EL (cell line): ENCODE measurements at places on chromosomes 7 and 10.
A peak's percentile ranks its signal among the peaks of the same experiment; 100 is the strongest.

DNA sequence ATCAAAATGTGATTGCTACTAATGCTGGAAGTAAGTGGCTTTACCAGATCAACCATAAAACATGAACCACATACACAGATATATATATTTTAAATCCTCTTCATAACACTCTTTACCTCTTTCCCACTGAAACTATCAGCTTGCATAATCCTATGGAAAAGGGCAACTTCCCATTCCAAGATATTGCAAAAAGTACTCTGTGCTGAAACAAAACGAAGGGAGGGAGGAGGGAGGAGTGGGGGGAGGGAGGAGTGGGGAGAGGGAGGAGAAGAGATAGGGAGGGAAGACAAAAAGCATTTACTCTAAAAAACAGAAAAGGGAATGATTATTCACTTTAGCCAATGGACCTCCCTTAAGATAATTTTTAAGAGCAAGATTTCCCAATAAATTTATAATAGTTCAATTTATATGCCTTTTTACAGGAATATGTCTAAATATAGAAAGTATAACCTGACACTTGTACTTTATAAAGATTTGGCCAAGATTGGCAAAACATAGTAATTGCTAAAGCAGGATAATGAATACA is 344.8 kb upstream of the NFE2L3 start:
- no peak for DNase-seq

GRCh38 chr7:126715076-126715475 is 537.7 kb downstream of the GRM8 start:
- no peak for DNase-seq

GRCh38 chr10:131686781-131687420 is 213.9 kb upstream of the PPP2R2D start:
- no peak for DNase-seq

- DNase-seq, result no peak
Measured at GRCh38 chr7:46542076-46542475, 621.0 kb upstream of the IGFBP3 start.

DNA sequence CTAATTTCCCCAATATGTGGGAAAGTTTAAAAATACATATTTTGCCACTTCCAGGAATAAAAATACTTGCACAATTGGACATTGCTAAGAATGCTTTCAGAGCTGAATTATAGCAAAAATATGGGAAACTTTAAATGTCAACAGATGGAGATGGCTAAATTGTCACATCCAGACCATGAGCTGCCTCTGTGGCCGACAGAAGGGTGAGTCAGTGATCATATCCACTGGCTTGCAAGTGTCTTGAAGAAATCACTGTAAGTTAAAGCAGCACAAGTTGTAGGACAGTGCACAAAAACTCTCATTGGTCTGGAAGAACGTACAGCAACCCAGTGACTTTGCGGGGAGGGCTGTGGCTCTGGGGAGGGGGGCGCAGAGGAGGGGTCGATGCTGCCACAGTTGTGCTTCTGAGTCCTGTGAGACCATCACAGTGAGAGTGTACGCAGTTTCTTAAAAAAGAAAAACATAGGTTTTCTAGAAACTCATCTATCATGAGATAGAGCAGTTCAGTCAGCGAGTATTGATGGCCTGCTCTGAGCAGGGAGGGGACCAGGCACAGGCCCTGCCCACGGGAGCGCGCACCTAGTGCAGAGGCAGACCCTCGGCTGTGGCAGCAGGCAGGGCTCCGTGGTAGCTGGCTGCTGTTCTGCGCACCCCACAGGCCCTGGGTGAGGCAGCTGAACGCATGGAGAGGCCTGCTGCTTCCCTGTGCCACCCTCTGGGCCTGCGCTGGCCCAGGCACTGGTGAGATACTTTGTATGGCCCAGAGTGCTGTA is 25.5 kb downstream of the LRRC27 start:
- no peak for DNase-seq

DNA sequence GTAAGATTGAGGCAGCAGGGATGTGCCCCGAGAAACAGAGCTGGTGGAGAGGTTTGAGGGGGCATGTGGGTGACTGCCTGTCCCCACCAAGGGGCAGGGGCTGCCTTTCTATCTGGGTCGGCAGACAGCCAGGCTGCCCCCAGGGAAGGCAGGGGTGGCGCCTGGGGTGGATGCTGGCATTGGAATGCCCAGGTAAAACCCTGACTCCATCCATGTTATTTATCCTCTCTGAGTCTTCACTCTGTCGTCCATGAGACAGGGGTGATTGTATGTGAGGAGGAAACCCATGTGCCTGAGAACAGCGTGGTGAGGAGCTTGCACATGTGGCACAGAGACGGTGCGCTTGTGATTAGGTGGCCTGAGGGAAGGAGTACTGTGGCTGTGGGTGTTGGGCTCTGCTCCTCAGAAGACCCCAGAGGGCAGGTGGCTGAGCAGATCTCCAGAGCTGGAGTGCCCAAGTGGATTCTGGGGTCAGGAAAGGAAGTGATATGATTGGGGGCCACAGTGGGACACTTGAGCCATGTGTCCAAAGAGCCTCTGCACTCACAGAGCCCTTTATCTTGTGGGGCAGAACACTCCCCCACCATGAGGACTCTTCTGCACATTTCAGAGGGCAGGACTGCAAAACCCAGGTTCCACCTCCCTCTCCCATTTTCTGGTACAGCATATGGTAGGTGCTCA is 100.4 kb upstream of the RET start:
- DNase-seq, result no peak

DNA sequence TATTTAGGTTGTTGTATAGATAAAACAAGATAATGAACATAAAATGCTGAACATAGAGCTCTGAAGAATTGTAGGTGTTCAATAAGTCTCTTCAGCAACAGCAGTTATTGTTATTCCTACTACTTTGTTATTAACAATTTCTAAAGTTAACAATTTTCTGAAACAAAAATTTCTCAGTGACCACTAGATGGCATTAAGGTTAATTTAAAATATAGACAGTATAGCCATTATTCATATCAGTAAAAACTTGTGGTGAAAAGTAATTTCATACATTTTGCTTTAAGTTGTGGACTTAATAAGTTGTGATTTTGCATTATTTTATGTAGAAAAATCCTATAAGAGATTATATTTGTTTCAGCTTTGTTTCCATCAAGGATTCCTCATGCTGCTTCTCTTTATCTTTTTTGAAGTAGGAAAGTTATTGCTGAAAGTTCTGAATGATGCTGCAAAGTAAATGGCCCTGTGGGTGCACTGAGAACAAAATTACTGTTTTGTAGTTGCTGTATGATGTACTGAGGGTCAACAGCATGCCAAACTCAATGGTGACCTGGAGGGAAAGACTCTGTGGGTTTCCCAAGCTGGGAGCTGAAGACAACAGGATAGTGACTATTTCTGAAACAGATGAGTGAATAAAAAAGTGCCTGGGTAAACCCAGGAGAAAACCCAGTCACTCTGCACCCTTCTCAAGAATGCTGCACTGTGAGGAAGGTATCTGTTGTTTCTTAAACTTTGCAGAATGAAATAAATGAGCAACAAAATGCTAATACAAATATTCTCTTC is 253.6 kb downstream of the KIF20B start:
- no peak for DNase-seq

DNA sequence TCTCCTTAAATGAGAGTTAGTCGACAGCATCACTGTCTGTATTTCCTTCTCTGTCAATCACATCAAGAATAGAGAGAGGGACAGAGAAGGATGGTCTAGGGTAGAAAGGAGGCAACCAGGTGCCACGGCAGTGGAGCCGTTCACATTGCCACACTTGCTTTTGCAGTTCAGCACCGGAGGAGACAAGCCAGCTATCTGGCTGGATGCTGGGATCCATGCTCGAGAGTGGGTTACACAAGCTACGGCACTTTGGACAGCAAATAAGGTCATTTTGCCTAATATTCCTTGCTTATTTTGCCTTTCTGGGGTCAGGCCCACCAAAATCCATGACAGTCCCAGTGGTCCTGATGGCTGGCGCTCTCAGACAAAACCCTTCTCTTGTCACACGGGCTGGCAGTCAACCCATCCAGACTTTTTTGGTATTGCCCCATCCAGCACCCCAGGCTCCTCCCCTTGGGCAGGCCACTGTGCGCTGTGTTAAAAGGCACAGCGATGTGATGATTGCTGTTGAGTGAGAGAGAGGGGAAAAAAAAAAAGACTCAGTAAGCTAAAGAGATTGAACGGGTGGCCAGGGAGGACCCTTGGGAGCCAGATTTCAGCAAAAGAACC is 8.4 kb downstream of the CPA2 start:
- DNase-seq, result no peak

DNA sequence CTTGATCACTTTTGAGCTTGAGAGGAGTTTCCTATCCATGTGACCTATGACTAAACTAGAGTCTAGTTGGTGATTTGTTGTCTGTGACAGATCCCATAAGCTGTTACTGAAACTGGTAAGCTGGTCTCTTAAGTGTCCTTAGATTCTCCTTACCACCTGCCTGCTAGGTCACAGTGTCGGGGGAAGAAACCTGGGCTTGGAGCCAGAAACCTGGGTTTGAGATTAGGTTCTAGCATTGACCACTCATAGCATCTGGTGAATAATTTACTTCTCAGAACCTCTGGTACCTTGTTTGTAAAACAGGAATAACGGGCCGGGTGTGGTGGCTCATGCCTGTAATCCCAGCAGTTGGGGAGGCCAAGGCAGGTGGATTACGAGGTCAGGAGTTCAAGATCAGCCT is 21.8 kb upstream of the ITPRID1 start:
- DNase-seq, result no peak

DNA sequence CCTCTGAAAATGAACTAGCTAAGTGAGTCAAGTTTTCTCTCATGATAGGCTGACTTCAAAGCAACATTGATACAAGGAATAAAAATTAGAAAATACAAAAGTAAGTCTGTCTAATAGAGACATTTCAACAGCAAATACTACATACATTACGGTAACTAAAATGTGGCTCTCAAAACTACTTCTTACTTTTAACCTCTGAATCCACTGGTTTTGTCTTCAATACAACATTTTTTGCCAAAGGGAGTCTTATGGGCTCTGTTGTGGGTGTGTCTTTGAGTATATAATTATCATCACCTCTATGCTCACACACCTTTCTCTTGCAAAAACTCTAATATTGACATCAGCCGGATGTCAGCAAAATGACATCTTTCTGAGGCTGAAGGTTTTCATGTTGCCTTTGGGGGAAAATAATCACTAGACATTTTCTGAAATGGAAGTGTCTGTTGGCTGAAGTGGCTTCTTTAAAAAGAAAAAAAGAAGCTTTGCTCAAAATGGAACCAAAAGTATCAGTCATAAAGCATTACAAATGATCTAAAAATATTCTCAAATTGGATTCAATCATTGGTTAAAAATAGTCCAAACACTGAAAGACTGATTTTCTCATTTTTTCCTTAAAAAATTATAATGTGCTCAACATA is 41.8 kb upstream of the FAM133B start:
- no peak for DNase-seq

- DNase-seq, result peak; percentile 40
Measured at GRCh38 chr10:71383972-71384687, 12.6 kb upstream of the CDH23 start.

GRCh38 chr7:75951506-75951905 is 36.6 kb downstream of the POR start:
- peak; percentile 54 for DNase-seq

GRCh38 chr10:131908151-131908550 is 7.3 kb downstream of the PPP2R2D start:
- DNase-seq, result no peak

DNA sequence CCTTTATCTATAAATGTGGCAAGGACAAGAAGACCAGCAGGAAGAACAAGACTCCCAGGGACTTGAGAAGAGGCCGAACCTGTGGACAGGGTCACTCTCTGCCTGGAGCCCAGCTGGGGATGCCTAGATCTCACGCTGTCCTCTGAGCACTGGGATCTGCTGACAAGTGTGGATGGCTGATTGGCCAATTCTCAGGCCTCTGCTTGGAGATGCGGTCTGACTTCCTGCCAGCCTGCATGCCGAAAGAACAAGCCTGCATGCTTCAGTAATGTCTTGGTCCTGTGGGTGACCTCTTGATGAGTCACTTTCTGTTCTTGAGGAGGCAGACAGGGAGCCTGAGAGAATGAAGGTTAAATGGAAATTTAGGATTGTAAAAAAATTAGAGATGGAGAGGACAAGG is 84.7 kb downstream of the TMEM178B start:
- peak; percentile 98 for DNase-seq

- peak; percentile 78 for DNase-seq
Measured at GRCh38 chr7:115340828-115341227, 418.9 kb downstream of the MDFIC start.

DNA sequence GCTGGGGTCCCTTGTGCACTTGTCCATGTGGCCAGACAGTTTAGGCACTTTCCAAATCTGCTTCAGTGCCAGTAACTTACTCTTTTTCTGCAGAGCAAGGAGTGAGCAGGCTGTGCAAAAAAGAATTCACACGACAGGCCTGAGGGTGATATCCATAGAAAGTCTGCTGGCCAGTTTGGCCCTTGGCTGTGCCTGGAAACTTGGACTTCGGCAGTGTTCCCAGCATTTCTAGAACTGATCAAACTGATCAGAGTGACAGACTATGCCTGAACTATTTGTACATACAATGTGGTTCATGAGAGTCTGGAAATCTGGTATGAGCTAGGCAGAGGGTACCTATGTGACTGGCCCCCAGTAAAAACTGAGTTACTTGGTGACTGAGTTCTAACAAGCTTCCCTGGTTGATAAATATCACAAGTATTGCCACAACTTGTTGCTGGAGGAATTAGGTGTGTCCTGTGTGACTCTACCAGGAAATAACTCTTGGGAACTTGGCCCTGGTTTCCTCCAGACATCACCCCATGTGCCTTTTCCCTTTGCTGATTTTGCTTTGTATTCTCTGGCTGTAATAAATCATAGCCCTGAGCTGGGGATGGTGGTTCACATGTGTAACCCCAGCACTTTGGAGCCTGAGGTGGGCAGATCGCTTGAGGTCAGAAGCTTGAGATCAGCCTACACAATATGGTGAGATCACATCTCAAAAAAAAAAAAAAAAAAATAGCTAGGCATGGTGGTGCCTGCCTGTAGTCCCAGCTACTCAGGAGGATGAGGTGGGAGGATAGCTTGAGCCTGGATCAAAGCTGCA is 3.3 kb upstream of the DENND10 start:
- DNase-seq, result no peak

GRCh38 chr7:130475776-130476175 is 16.1 kb upstream of the MEST start:
- no peak for DNase-seq

DNA sequence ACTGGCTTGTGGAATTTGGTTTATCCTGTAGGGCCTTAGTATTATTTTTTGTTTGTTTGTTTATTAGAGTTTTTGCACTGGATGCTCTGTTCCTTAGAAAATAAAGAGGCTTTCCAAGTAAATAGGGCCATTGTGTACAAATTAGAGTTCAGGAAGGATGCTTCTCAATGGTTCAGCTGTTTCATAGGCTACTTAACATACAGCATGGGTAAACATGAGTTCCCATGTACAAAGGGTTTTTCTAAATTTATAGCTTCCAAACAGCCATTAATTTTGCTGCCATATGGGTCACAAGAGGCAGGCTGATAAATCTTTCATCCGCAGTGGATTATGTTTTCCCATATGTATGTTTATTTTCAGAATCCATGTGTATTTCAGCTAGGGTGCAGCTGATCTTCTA is 121.6 kb upstream of the WDR11 start:
- no peak for DNase-seq

DNA sequence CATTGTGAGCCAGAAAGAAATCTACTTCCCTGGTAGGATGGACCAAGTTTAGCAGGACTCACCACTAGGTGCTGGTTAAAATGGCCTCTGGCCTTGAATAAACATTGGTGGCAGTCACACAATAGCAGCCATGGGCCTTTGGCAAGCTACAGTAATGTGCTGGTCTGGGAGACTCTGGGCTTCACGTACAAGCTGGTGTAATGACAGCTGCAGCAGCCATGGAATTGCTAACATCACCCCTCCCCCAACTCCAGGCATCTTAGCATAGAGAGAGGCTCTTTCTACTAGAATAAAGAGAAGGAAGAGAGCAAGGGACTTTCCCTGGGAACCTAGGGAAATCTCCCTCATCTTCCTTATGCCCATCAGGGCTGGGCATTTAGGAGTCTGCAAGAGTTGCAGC is 205.1 kb upstream of the SEMA3A start:
- no peak for DNase-seq
